ENCODE measurements at places on chromosomes 5 and 9.

DNA sequence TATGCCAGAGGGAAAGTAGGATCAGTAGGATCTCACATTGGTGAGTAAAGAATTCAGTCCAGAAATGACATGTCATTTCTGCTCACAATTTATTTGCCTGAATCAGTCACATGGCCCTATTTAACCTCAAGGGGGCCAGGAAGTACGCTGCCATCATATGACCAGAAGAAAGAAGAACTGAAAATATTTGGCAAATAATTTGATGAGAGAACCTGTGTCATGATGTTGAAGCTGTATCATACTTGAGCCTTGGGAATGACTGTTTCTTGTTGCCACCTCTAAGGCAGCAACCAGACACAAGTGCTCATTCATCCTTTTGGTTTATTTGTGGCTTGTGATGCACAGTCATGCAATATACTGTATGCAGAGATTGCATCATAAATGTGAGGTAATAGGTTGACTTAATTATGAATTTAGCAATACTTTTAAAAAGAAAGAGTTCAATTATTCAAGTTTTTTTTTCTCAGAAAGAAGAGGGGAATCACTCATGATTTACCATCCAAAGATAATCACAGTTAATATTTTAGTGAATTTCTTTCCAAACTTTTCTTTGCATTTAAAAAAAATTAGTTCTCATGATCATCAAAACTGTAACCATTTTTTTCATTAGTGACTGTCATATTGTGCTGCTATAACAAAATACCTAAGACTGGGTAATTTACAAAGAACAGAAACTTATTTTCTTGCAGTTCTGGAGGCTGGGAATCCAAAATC lies 8.2 kb upstream of the ZFYVE16 start:
- DNase-seq = peak; percentile 30

DNA sequence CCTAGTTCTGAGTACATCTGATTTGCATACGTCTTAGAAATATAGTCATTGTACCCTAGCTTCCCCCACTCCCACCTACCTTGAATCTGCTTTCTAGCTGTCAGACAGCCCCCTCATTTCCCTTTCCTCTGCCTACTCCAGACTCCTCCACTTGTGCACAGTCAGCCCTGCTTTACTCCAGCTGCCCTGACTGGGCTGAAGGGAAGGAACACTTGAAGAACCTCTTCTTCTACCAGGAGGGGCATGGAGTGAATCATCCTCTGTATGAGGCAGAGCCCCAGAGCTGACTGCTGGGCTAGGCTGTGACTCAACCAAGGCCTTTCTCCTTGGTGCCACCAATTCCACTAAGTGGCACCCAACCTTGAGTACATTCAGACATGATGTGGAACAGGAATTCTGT lies 18.1 kb upstream of the ZFR start:
- no peak for DNase-seq

- no peak for DNase-seq
Observed at GRCh38 chr5:7534505-7534904, 138.6 kb downstream of the ADCY2 start.

DNA sequence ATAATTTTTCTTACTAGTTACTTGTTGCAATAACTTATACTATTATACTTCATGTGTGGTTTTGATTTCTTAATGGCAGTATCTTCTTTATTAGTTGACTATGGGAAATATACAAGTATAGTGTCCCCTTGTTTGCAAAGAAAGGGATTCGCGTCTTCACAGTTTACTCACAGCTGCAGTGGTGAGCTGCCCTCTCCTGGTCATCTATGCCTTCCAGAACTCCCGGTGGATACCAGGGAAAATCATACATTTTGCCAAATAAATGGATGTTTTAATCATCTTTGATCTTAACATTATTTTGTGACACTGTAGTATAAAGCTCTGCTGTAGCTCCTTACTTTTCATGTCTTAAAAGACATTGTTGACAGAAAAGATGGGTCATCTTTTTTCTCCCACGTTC lies 142.0 kb downstream of the ZCCHC7 start:
- DNase-seq = peak; percentile 31

DNA sequence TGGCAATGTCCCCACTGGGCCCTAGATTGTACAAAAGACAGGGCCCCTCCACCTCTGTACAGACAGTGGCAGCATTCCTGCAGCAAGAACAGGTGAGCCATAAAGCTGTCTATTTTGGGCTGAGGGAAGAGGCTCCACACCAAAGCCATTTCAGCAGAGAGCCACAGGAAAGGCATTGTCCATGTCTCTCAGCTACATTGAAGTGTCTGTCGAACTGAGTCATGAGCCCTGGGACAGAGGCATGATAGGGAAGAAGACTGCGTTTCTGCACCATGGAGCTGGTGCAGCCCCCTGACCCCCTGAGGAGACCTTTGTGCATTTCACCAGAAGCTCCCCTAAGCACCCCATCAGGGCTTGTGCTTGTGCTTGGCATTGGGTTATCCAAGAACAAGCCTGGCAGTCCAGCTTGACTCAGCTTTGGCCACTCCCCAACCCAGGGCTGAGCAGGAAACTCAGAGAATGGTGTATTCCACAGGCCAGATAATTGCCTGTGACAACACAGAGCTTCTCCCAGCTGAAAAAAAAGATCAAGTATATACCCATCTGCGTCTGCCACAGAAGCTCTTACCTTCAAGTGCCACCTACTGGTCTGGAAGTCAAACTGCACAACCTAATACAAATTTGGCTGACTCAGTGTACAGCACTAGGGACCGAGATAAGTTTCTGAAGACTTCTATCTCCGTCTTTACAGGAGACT lies 5.9 kb upstream of the FRMD3 start:
- DNase-seq = peak; percentile 21

- no peak for DNase-seq
Observed at GRCh38 chr9:94896512-94896911, 170.0 kb downstream of the AOPEP start.

- DNase-seq = no peak
Observed at GRCh38 chr5:120354126-120354525, 110.0 kb upstream of the PRR16 start.

GRCh38 chr9:133521122-133522072 lies 3.4 kb downstream of the MYMK start:
- peak; percentile 89 for DNase-seq

DNA sequence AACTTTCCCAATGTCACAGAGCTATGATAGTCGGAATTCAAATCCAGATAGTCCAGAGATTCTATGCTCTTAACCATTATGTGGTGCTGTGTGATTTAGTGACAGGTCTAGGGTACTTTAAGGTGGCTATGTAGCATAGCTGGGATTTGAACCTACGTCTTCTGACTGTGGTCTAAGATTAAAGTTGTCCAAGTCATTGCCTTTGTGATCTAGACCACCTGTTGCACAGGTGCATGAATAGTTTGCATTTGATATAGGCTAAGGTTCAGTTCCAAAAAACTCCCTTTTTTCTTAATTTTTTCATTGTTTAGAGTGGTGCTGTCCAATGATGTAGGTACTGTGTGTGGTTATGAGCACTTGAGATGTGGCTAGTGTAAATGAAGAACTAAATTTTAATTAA lies 2.5 kb downstream of the PAIP2 start:
- DNase-seq = no peak

- no peak for DNase-seq
Observed at GRCh38 chr5:28281351-28281750, 1243.0 kb upstream of the CDH9 start.

GRCh38 chr5:77339337-77339890 lies 128.9 kb downstream of the PDE8B start:
- no peak for DNase-seq

- no peak for DNase-seq
Observed at GRCh38 chr9:84679571-84679970, 10.0 kb downstream of the NTRK2 start.

GRCh38 chr9:92739346-92739970 lies 25.2 kb downstream of the BICD2 start:
- no peak for DNase-seq

DNA sequence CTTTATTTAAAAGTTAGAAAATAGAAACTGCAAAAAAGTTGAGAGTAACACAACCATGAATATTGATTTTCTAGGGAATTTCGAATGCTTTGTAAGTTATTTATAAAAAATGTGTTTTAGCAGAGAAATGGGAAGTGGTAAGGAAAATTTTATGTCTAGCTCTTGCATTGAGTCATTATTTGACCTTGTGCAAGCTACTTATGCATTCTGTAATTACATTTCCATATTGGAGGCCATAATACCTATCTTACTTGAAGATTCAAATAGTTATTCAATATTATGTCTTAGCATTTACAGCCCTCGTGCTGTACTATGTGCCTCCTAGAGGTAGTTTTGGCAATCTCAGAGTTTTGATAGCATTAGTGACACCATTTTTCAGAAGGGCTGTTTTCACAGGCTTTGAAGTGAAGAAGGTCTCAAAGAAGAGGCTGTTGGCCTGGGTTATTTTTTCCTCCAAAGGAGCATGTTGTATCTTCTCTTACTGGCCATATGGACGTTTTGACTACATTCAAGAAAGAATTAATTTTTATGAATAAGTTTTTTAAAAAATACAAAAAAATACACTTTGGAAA lies 7.4 kb upstream of the DAP start:
- no peak for DNase-seq

- DNase-seq = no peak
Observed at GRCh38 chr5:67142816-67143215, 53.8 kb downstream of the CD180 start.

DNA sequence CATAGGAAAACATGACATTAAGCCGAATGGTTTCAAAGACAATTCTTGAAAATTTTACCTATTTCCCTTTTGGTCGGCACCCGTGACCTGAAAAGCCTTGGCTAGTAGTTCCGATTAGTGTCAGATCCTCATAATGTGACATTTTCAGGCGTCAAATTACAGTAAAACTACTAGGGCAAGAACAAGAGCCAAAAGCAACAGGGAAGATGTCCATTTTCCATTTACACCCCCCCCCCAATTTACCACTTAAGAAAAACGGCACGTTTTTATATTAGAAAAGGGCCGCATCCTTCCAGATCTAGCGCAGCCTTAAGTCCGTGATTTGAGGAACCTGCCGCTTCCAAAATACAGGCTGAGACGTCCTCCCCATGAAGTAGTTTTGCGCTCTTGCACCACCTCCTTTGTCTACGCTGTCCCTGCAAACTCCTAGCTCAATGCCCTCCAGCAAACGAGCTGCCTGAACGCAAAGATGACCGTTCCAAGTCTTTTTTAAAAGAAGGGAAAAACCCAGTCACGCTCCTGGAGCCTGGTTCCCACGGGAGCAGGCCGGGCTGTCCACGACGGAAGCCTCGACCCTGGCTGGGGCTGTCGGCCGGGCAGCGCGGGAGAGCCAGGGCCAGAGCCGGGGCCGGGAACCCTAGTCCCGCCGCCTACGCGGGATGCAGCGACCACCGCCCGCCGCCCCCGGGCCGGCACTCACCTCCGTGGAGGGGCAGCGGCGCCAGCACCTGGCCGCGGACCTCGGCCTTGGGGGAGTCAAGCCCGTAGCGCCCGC lies 616 bp downstream of the RNF130 start:
- peak; percentile 70 for DNase-seq

DNA sequence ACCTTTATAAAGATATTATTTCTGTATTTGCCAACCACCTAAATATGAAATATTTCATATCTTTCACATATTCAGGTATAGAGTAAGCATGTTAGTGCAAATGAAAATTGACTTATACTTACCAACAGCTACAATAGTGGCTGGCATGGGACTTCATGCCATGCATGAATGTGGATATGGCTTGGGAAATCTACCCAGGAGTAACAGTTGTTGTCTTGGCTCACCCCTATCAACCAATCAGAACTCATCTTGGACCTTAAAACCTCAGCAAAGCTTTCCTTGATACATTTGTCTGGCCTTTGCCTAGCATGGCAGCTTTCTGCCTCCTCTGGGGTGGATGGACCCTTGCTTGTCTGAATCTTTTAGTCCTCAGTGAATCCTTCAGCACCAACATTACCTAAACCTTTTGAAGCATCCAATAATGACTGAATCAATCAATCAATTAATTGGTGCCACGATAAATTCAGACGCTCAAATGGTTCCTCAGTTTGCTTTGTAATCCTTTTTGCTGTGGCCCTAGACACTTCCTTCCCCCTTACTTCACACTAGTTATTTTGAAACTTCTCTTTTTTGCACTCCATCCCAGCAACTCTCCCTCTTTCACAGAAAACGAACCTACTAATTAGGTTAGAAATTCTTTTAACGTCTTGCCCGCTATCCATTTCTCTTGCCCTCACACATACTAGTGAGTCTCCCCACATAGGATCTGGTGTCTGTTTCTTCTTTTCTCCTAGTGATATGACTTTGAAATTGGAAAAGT lies 132.3 kb upstream of the ZNF608 start:
- DNase-seq = no peak

GRCh38 chr5:17132444-17133083 lies 84.9 kb upstream of the BASP1 start:
- peak; percentile 16 for DNase-seq
